Left hindlimb (tissue), 1 donor: ENCODE measurements at places on chromosomes 7 and 10.

- DNase-seq: no peak
Observed at GRCh38 chr10:123380491-123381085, 226.4 kb downstream of the BUB3 start.

DNA sequence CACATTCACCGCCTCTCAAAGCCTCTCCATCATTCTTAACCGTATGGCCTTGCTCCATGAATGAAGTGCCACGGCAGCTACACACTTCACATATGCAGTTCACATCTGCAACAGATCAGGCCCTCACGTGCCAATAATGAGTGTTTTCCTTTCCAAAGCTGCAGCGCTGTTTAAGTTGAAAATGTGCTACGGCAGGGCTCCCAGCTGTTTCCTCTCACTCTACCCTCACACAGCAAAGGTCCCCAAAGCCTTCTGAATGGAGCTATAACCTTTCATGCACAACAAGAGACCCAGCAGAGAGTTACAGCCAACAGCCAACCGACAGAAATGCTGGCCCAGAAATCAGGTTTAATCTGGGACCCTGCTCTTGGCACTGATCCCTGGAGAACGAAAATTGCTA lies 236.1 kb downstream of the ELMO1 start:
- peak; percentile 84 for DNase-seq

DNA sequence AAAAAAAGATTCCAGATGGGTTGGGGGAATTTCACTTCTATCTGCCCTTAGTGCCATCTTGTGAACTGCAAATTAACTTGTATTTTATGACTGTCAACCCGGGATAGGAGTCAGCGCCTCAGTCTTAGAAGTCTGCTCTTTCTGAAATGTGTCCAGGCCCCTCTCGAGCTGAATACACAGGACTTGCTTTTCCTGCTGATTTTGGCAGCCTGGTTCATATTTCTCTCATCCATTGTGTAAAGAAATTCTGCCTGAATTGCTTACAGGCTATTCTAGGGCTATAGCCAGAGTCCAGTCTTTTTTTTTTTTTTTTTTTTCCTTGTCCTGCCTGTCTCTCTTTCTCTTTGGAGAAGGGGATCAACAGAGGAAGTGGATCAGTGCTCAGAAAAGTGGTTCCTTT lies 24.6 kb downstream of the GATA3 start:
- DNase-seq: no peak

DNA sequence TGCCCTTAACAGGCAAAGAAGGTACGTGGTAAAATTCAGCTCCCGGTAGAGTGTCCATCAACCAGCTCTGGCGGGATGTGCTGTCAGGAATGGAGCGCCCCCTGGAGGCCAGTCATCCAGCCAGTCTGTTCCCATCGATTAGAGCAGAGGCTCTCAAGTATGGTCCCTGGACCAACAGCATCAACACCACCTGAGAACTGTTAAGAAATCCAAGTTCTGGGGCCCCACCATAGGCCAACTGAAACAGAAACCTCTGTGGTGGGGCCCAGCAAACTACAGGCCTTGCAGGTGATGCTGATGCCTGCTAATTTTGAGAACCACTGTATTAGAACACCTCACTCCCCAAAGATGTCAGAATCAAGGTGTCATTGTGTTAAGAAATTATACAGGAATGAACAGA lies 109.2 kb downstream of the DPY19L1 start:
- DNase-seq: no peak

GRCh38 chr7:43546231-43546630 lies 36.7 kb upstream of the STK17A start:
- no peak for DNase-seq

DNA sequence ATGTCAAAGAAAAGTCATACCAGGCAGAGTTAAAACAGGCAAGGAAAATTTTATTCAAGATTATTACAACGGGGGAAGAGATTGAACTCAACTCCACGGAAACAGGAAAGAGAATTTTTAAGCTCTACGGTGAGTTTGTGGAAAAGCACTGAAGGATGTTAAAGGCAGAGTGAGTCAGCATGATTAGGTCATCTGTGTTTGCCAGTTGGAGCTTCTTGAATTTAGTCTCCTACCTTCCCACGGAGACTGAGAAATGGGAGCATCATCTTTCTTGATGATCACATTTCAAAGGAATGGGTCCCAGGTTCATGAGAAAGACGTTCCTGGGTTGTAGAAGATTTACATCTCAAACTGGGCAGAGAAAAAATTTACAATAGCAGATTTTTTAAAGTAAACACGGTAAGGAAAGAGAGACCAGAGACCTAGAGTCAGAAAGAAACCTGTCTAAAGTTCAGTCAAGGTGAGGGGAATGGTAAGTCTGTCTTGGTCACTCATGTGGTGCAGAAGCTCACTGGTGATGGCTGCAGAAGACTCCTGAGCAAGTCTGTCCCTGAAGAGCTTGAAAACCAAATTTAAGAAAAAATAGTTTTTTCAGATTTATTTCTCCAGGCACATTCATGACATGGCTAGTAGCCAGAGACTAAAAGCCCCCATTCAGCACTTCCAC lies 516.9 kb upstream of the LRRN3 start:
- DNase-seq: no peak

- DNase-seq: no peak
Observed at GRCh38 chr7:37362802-37363201, 85.9 kb downstream of the ELMO1 start.

DNA sequence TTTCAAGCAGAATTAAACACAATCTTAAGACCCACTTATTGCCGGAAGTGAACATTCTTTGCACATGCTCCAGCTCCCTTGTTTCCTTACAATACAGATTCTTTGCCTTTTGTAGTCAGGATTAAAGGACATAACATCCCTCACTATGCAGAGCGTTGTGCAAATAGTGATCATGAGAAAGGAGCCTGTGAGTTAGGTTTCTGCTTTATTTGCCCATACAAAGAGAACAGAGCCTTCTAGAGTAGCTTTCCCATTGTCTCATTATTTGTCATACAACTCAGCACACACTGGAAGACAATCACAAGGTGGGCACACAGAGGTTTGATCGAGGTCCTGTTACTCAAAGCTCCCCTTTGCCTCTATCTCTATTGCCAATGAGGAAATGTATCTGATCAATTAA lies 48.2 kb upstream of the WDR11 start:
- no peak for DNase-seq

DNA sequence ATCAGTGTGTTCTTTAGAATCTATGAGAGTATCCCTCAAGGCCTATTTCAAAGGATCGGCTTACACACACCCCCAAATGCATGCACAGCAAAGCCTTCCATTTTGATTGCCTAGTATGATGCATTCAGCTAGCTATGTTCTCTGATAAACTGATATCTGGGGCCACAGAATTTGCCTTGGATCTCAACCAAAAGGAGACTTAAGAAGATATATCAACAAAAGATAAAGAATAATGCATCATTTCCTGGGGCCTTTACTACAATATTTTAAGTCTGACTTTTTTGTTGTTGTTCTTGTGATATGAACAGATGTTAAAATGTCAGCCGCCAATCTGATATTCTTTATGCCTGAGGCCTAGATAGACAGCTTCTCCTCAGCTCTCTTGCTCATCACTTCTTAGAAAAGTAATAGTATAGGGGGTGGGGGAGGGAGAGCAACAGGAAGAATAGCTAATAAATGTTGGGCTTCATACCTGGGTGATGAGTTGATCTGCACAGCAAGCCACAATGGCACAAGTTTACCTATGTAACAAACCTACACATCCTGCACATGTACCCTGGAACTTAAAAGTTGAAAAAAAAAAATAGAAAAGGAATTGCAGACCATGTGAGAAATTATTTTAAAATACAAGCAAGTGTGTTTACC lies 792.9 kb upstream of the GHITM start:
- no peak for DNase-seq

- DNase-seq: no peak
Observed at GRCh38 chr10:132194726-132195125, 8.0 kb downstream of the DPYSL4 start.

DNA sequence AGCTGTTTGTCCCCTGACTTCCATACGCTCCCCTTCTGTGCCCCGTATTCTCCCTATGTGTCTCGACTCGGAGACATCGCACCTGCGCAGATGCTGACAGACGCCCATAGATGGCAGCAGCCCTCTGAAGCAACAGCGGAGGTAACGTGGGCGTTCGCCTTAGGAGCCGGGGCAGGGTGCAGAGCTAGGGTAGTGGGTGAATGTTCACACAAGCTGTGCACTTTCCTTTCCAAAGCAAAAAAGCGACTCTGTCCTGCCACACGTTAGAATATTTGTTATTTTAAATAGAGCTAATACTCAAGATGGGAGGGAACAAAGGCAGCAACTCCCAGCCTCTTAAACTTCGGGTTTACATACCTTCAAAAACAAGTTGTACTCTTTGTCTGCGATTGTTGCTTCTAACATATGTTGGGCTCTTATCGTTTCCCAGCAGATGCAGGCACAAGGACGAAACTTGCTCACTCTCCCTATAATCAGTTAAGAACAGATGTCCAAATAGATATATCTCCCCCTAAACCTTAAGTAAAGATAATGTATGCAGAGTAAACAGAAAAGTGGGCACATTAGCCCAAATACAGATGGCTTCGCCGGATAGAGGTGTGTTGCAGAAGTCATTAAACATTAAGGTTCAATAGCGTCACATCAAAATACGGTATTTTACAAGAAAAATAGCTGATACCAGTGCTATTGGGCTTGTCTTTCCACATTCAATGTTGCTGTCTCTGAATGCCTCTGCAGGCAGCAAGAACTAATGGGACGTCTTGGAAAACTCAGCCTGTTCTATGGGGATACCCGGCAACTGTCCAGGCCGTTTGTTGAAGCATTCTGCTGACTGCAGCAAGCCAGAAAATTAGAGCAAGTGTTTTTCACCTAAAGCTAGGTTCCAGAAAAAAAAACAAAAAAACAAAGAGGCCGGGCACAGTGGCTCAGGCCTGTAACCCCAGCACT lies 340.3 kb upstream of the PRKCQ start:
- peak; percentile 54 for DNase-seq

DNA sequence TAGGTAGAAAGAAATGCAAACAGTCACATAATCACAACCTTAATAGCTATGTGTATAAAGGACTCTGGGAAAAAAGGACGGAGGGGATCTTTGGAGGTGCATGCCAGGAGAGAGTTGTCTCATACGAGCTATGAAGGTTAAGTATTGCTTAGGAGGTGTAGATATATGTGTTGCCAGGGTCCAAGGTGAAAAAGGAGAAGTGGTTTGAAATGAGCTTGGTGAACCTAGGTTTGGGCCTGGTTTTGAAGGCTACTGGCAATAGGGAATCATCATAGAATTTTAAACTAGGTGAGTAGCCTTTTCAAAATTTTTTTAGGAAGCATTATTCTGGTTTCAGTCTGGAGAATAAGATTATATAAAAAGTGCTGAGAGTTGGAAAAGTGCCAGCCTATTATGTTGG lies 336.8 kb downstream of the AUTS2 start:
- DNase-seq: no peak

DNA sequence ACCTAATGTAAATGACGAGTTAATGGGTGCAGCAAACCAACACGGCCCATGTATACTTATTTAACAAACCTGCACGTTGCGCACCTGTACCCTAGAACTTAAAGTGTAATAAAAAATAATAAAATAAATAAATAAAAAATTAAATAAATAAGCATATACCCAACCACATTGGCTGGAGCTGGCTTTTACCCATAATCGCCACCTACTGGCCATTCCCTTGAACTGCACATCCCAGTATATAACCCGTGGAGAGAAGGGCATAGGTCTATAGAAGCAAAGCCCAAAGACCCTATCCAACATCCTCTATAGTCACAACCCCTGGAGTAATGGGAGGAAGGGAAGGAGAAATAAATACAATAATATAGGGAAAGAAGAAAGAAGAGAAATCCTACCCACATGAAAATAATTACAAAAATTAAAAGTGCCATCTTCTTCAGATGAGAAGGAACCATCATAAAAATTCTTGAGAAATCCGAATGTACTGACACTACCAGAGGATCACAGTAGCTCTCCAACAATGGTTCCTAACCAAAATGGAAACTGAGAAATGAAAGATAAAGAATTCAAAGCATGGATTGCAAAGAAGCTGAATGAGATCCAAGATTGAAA lies 65.6 kb downstream of the TWIST1 start:
- no peak for DNase-seq

GRCh38 chr7:128217967-128218652 lies 23.0 kb upstream of the LEP start:
- no peak for DNase-seq

- no peak for DNase-seq
Observed at GRCh38 chr7:140888087-140888486, 36.6 kb downstream of the BRAF start.

GRCh38 chr10:124899151-124899550 lies 42.8 kb upstream of the ZRANB1 start:
- DNase-seq: no peak

- no peak for DNase-seq
Observed at GRCh38 chr7:122307228-122307621, 2.7 kb upstream of the FEZF1 start.

DNA sequence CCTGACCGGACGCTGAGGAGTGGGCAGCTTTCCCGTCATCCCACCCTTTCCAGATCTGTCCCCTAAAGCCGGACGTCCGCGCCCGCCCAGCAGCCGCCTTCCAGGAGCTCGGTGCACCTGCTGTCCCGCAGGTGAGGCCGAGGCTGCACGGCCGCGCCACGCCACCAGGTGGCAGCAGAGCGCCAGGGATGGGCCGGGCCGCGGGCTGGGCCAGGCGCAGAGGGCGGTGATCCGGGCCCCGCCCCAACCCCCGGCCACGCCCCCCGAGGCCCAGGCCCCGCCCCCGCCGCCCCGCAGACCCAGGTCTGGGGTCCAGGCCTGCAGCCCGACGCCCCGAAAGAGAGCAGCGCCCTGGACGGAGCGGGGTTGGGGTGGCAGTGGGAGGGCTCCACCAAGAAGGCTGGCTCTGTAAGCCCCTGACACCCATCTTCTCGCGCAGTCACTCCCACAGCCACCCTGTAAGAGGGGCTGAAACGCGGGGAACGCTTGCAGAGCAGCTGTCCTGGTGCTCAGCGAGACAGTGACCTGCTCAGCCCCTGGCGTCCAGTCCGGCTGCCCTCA lies 32.2 kb downstream of the FOXL3 start:
- peak; percentile 78 for DNase-seq

DNA sequence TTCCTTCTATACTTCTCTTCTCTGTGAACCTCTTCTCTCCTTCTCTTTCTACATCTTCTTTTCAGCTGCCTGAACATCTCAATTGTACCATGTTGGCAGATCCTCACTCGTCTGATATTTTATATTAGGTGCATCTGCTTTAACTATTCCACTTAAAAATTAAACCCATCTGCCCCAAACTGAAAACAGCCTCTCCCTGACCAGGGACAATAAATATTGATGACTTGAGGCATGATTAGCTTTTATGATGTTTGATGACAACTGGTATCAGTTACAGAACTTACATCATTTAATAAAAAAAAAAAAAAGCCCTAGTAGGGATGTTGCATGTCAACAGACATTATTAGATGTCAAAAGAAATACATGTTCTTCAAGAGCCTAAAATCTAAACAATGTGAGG lies 79.8 kb upstream of the HABP2 start:
- no peak for DNase-seq
